Stimulated activated CD8-positive, alpha-beta memory T cell treated with anti-CD3 and anti-CD28 coated beads, Interleukin-4, amount 100 ng/mL, for 24 hours (primary cell): ENCODE measurements at places on chromosomes 7 and 10.

DNA sequence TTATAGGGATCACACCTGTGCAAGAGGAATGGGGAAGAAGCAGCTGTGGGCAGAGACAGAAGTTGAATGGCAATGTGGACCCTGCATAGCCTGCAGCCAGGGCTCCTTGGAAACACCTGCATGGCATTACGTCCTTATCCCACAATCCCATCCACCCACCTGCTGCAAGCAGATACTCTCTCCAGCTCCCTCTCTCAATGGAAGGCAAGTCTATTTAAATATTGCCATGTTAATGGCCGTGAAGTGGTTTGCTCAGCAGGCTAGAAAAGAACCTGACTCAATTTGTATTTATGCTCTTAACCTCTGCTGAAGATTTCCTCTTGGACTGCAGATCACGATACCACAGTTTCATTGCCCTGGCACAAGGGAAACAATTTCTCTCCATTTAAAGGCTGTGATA is 417.0 kb downstream of the TYW1 start:
- DNase-seq: no peak

DNA sequence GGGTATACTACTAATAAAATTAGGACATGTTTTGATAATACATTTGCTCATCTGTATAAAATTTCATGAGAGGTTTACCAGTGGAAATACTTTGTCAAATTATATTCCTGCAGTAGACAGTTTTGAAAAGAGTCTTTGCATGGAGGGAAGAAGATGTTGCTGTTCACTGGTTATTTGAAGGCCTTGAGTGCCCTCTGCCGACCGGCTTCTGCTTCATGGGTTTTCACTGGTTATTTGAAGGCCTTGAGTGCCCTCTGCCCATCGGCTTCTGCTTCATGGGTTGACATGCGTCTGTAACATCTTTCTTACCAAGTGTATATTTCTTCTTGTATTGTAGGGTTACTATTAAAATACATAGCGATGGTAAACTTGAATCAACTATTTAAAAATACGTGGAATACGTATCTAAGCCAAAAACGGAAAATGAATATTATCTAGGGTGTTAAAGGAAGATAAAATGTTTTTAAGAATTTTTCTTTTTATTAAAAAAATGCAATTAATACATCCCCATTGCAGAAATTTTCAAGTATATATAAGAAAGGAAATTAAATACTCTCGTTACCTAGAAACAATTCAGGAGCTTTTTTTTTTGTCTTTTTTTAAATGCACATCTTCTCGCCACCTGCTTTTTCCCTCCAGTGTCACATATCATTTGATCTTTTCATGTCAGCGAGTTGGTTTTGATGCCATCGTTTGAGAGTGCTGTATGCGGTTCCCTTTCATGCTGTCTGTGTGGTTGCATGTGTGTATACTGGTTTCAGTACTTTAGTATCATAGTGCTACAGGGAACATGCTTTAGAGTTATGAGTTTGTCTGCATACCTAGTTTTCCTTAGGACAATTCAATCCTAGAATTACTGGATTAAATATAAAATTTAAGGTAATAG is 73.4 kb downstream of the SHH start:
- peak; percentile 59 for DNase-seq

- DNase-seq: peak; percentile 22
Observed at GRCh38 chr10:22252801-22253579, 35.2 kb upstream of the EBLN1 start.

GRCh38 chr10:17984056-17984455 is 32.3 kb downstream of the SLC39A12 start:
- no peak for DNase-seq

DNA sequence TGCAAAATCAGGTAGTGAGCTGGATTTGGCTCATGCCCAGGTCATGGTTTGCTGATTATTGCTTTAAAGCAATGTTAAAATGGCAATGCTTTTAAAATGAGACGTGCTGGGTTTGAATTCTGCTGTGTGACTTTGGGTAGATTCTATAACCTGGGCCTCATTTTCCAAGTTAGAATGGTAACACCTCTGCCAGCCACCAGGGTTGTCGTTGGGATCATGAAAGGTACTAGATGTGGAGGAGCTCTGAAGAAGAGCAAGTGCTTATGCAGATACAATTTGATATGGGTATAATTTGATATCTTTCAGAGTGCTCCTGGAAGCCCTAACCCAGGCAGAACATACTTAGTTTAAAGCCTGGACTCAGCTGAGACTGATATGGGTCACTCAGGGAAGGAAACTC is 60.0 kb downstream of the EVX1 start:
- DNase-seq: no peak
